ENCODE measurements at places on chromosomes 13 and 19.

DNA sequence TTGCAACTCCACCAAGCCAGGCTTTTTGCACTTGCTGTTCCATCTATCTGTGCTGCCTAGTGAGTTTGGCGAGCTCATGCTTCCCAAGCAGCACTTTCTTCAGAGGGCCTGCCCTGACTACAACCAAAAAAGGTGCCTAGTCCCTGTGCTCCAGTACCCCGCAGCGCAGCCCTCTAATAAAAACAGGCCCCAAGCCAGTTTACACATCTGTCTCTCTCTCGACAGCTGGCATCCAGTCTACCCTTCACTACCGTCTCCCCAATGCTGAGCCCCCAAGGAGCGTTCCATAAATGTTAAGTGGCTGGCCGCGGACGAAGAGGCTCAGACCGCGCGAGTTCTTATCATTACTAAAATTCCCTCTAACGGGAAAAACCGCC is 512 bp downstream of the MED4 start:
- H3K27ac ChIP-seq: peak overlapping the region; percentile 90
- H3K4me1 ChIP-seq: peaks cover 38% of the 10 kb centered on the region
- no peak for DNase-seq
- H3K27me3 ChIP-seq: peaks cover 5% of the 10 kb centered on the region
- peaks cover 10% of the 10 kb centered on the region for H3K36me3 ChIP-seq

DNA sequence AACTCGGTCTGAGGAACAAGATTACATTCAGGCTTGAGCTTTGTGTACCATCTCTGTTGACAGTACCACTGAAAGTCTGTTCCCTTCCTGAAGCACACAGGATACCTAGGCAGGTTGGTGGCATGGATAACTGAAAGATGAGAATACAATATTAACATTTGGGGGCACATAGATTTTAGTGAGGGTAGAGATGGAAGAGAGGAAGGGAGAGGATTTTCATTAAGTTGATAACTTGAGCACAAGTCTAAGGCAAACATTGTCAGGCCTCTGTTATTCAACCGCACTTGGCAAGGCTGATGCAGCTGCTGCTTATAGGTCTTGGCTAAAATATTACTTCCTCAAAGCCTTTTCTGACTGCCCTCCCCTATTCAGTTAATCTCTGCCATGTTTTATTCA is 10.9 kb downstream of the MIR17HG start:
- H3K4me1 ChIP-seq: peaks cover 43% of the 10 kb centered on the region
- H3K27me3 ChIP-seq: no peaks in the 10 kb centered on the region
- DNase-seq: no peak
- H3K36me3 ChIP-seq: peaks cover 64% of the 10 kb centered on the region
- peak overlapping the region; percentile 14 for H3K27ac ChIP-seq

GRCh38 chr13:20073775-20074174 is 87.1 kb downstream of the GJA3 start:
- H3K4me1 ChIP-seq: no peaks in the 10 kb centered on the region
- peaks cover 16% of the 10 kb centered on the region for H3K36me3 ChIP-seq
- no peak overlapping the region for H3K27ac ChIP-seq
- no peak overlapping the region for H3K4me3 ChIP-seq
- no peak for DNase-seq
- no peaks in the 10 kb centered on the region for H3K27me3 ChIP-seq

DNA sequence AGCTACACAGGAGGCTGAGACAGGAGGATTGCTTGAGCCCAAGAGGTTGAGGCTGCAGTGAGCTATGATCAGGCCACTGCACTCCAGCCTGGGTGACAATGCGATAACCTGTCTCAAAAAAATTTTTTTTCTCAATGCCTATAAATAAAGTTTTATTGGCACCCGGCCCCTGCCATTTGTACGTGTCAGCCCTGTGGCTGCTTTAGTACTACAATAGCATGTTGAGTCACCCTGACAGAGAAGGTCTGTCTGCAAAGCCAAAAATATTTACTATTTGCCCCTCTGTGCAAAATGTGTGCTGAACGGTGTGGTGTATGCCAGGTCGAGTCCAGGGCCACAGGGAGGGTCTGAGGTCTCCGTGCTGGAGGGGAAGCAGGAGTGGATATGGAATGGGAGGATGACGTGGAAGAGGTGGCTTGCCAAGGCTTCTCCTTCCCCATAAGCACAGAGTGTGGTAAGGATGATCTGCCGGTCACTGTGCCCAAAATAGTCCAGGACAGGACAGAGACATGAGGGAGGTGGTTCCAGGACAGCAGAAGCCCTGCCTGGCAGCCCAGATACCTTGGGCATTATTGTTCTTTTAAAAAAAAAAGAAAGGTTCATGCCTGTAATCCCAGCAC is 10.0 kb downstream of the NMRK2 start:
- H3K27me3 ChIP-seq: no peaks in the 10 kb centered on the region
- H3K27ac ChIP-seq: no peak overlapping the region
- no peaks in the 10 kb centered on the region for H3K36me3 ChIP-seq
- no peak for DNase-seq
- no peaks in the 10 kb centered on the region for H3K4me1 ChIP-seq
- H3K4me3 ChIP-seq: no peak overlapping the region

DNA sequence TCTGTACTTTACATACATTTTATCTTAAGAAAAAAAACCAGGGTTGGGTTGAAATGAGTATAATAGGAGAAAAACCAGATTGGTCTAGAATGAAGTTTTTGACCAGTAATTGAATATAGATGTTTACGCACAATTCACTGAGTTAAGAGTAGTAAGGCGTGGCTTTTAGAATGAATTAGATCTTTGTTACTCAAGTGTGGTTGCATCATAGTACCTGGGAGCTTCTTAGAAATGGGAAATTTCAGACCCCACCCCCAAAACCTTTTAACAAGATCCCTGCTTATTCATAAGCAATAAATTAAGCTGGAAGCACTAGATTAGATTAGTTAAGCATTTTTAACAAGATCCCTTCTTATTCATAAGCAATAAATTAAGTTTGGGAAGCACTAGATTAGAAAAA is 28.7 kb upstream of the LMO7 start:
- H3K4me3 ChIP-seq: no peak overlapping the region
- peaks cover 13% of the 10 kb centered on the region for H3K36me3 ChIP-seq
- H3K27me3 ChIP-seq: no peaks in the 10 kb centered on the region
- DNase-seq: no peak

DNA sequence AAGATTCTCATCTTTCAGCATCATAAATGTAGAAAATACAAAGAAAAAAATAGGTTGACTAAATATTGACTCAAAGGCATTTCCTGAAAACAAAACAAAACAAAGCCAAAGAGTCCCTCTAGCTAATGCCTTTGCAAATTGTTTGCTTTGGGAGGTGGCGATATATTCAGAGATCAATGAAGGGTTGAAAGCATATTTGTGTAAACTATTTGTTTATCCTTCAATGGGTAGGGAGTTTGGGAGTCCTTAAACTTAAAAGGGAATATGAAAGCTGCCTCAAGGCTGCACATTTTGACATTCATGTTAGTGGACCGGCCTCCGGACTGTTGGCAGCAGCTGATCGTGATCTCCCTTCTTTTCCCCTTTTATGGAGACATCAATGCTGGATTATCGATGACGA is 257.5 kb downstream of the ITGBL1 start:
- H3K27me3 ChIP-seq: peaks cover 1% of the 10 kb centered on the region
- peaks cover 4% of the 10 kb centered on the region for H3K4me1 ChIP-seq
- H3K27ac ChIP-seq: no peak overlapping the region
- no peak for DNase-seq
- no peaks in the 10 kb centered on the region for H3K36me3 ChIP-seq

GRCh38 chr19:56146904-56147303 is 5.8 kb downstream of the ZNF444 start:
- H3K27me3 ChIP-seq: no peaks in the 10 kb centered on the region
- H3K36me3 ChIP-seq: peaks cover 17% of the 10 kb centered on the region
- no peak overlapping the region for H3K4me3 ChIP-seq
- H3K27ac ChIP-seq: no peak overlapping the region
- H3K4me1 ChIP-seq: peaks cover 29% of the 10 kb centered on the region
- no peak for DNase-seq

- H3K27ac ChIP-seq: no peak overlapping the region
- peaks cover 2% of the 10 kb centered on the region for H3K27me3 ChIP-seq
- H3K4me3 ChIP-seq: no peak overlapping the region
- peaks cover 37% of the 10 kb centered on the region for H3K4me1 ChIP-seq
These were observed 22.9 kb downstream of the PPP5C start for GRCh38 chr19:46369817-46370216.

DNA sequence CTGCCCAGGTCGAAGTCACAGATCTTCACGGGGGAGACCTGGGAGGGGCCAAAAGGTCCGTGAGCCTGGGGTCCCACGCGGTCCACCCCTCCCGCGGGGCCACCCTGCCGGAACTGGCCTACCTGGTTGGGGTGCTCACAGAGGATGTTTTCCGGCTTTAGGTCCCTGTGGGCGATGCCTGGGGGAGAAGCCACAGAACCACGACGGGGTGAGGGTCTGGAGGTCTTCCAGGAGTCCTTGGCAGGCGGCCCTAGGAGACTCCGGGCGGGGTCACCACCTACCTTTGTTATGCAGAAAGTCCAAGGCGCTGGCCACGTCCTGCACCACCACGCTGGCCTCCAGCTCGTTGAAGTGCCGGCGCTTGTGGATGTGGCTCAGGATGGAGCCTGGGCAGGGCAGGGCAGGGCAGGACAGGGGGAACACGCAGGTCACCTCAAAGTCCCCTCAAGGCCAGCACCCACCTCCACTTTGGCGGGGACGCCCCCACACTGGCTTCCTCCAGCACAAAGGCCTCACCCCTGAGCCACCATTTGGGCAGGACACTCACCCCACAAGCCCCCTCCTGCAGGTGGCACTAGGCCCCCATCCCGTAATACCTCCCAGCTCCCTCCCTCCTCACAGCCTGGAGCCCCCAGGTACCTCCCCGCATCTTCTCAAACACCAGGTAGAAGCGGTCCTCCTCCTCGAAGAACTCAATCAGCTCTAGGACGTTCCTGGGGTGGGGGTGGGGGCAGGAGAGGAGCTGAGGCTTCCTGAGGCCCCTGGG is 8.4 kb downstream of the MKNK2 start:
- H3K4me3 ChIP-seq: peak overlapping the region; percentile 78
- peaks cover 4% of the 10 kb centered on the region for H3K4me1 ChIP-seq
- H3K27ac ChIP-seq: peak overlapping the region; percentile 85
- no peaks in the 10 kb centered on the region for H3K27me3 ChIP-seq

DNA sequence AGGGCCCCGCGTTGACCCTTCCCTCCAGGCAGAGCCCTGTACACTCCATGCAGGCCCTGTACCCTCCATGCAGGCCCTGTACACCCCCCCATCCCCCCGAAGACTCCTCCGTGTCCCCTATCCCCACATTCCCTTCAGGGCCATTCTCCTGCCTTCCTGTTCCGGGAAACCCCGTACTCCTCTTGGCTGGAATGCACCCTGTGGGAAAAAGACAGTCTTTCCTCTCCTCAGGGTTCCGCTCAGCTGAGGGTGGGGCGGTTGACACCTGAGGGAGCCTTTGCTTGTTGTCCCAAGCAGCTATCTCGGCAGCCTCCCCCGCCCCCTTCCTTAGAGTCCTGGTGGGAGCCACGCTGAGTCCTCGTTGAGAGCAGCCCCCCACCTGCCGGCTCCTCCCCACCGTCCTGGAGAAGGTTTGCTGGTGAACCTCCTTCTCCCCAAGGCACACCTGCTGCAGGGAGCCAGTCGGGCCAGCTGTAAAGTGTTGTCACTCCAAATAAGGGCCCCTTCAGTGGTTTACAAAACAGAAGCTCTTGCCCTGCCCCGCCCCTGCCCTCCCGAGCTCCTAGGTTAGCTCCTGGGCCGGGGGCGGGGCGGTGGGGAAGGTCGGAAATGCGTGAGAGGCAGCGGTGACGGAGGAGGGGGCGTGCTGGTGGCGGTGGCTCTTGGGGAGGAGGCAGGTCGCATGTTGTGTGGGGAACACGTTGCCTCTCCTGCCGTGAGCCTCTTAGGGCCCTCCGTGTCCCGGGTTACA is 1.5 kb downstream of the GNA11 start:
- peak overlapping the region; percentile 67 for H3K4me3 ChIP-seq
- peak overlapping the region; percentile 48 for H3K27ac ChIP-seq
- no peak for DNase-seq
- H3K36me3 ChIP-seq: no peaks in the 10 kb centered on the region
- H3K4me1 ChIP-seq: peaks cover 21% of the 10 kb centered on the region

DNA sequence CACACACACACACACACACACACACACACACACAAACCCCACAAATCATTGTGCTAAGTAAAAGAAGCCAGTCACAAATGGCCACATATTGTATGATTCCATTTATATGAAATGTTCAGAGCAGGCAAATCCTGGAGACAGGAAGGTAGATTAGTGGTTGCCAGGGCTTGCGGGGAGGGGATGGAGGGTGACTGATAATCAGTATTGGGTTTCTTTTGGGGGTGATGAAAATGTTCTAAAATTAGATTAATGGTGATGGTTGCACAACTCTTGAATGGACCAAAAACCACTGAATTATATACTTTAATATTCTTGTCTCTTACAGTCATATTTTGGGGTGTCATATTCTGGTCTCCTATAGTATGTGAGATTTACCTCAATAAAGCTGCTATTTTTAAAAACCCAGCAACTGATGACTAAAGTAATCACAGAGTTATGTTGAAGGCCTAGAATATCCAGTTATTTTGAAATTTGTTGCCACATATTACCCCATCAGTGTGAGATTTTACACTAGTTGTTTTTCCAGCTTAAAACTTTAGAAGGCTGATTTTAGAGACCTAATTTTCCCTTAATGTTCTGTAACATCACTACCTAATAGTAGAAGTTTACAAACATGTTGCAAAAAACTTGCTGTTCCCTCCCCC is 20.3 kb downstream of the FLT1 start:
- peaks cover 9% of the 10 kb centered on the region for H3K27me3 ChIP-seq
- H3K4me1 ChIP-seq: peaks cover 15% of the 10 kb centered on the region
- DNase-seq: no peak
- H3K27ac ChIP-seq: no peak overlapping the region

DNA sequence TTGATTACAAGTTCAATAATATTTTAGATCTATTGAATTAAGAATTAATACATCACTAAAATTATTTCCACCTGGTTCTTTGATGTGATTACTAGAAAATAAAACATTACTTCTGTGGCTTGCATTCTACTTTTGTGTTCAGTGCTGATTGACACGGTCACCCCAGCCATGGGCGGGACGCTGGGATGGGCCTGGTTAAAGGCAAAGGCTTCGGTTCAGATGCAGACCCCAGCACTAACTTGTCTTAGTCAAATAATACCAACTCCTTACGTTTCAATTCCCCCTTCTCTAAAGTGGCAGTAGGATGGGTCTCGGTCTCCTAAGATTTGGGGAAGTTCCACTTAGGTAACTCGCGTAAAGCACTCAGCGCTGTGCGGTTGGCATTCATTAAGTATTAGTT is 144.9 kb downstream of the URI1 start:
- H3K36me3 ChIP-seq: no peaks in the 10 kb centered on the region
- H3K4me1 ChIP-seq: no peaks in the 10 kb centered on the region
- no peak overlapping the region for H3K4me3 ChIP-seq
- DNase-seq: no peak

Measured in activated T-helper 1 cell treated with anti-CD3 and anti-CD28 coated beads, Interleukin-12 subunit alpha, Interleukin-12 subunit beta, Interleukin-2, Interleukin-4 antibody, amounts not matched to agents 30 ng/mL and 10 ng/mL and 1 ng/mL, durations not matched to agents 14 hours and 24 hours and 36 hours (primary cell).